ENCODE measurements at places on chromosomes 2 and 18.

DNA sequence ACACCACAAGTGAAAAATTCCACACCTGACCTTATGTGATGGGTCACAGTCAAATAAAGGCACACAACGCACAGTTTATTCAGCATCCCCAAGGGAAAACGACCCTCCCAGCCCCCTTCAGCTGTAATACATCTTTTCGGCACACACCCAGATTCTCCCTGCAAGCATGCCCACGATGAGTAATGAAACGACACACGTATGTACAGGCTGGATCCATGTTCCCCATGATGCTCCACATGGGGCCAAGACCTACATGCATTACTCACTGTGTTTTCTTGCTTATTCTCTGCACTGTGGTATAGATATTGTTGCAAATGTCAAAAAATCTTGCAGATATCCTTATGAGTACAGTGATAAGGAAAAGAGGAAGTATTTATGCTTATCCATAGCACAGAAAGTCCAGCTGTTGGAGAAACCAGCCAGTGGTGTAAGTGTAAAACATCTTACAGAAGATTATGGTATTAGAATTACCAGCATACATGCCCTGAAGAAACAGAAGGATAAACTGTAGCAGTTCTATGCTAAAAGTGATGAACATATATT is 32.5 kb upstream of the SGPP2 start:
- DNase-seq, result no peak

- no peak for DNase-seq
Observed at GRCh38 chr18:28581521-28582071, 404.7 kb upstream of the CDH2 start.

DNA sequence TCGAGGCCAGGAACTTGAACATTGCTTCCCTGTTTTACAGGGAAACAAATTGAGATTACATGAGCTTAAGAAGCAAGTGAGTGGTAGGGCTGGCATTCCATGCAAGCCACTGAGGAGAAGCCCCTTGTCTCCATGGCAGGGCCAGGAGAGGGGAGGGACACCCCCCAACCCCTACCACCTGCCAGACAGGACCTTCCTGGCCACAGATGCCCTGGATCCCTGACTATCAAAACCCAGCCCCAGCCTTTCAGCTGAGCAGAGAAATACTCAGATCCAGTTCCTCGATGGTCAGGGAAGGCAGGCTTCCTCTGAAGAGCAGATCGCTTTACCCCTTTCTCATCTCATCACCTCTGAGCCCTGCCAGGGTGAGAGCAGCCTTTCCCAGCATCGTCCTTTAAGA is 53.8 kb upstream of the ALPP start:
- DNase-seq, result no peak

DNA sequence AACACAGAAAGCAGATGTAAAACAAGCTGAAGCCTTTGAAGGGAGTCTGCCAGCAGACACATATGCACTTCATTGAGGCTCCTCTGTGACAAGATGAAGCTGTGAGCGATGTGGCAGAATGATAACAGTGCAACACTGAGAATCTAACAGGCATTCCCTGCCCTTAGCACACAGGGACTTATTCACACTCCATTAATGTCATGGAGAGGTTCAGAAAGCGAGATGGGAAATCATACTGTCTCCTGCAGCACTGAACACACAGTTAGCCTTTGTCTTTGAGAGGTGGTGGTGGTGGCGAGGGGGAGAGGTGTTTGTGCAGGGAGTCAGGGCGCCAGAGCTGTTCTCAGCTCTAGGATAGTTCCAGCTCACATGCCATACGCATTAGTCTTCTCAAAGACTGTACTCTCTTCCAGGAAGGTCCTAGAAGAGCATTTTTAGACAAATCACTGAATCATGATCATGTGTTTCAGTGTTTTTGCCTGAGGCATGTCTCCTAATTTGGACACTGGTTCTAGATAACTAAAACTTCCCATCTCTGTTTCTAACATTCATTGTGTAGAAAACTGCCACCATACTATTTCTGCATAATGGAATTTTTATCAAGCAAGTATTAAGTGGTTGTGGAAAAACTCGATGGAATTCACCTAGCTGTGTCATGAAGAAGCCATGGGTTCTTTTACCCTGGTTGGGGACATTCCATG is 93.5 kb upstream of the ITGB6 start:
- no peak for DNase-seq

GRCh38 chr2:146392631-146393030 is 1452.2 kb upstream of the ACVR2A start:
- DNase-seq, result no peak

- DNase-seq, result no peak
Observed at GRCh38 chr2:112646102-112646719, 472 bp downstream of the SLC20A1 start.

- no peak for DNase-seq
Observed at GRCh38 chr18:27619906-27620305, 434.8 kb upstream of the CHST9 start.

DNA sequence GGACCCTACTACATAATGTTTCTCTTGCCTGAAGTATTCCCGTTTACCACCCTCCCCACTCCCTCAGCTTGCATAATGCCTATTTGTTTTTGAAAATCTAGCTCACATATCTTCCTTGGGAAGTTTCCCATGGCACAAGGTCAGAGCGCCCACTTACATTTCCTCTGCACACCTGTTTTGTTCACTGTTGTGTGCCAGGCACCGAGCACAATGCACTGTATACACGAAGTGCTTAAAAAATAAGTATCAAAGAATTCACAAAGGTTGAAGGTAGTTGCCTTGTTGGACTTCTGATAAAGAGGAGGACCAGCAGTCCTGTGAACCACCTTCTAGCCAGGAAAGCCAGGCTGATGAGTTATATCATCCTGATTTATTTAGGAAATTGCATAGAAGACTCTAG is 16.8 kb upstream of the RHOB start:
- DNase-seq, result no peak

GRCh38 chr2:221068123-221068522 is 504.0 kb downstream of the EPHA4 start:
- no peak for DNase-seq

DNA sequence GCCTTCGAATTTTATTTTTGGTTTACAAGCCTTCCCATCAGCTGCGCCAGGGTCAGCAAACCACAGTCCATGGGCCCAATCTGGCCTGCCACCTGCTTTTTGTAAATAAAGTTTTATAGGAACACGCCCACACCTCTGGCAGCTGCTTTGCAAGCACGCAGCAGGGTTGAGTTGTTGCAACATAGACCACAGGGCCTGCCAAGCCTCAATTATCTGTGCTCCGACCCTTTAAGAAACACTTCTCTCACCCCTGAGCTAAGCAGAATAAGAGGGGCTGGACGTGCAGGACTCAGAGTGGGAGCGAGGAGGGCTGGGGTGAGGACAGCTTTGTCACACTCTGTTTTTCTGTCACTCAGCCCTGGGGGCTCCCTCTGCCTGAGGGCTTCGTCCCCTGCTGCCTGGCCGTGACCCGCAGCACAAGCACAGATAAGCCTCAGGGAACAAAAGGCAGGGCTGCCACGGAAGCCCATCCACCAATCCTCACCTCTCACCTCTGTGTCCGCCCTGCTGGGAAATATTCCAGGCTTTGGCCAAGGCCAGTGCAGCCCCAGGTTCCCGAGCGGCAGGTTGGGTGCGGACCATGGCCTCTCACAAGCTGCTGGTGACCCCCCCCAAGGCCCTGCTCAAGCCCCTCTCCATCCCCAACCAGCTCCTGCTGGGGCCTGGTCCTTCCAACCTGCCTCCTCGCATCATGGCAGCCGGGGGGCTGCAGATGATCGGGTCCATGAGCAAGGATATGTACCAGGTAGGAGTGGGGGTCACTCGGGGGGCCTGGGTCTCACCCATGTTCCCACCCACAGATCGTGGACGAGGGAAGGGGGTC is at the start of gene AGXT:
TSS of gene AGXT (plus strand) at position 539 of the 823 bp plus-strand sequence. CDS start at position 581, 42 bp downstream.
- no peak for DNase-seq

DNA sequence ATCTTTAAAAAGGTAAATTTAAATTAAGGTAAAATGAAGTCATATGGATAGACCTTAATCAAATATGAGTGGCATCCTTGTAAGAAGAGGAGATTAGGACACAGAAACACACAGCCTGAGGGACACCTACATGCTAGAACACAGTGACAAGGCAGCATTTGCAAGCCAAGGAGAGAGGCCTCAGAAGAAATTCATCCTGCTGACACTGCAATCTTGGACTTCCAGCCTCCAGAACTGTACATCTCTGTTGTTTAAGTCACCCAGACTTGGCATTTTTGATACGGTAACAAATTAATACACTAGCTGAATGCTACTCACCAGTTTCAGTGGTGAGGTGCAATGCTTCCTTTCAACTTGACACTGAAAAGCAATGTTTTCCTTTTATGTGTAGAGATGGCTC is 305.0 kb downstream of the TDRD15 start:
- DNase-seq, result no peak

DNA sequence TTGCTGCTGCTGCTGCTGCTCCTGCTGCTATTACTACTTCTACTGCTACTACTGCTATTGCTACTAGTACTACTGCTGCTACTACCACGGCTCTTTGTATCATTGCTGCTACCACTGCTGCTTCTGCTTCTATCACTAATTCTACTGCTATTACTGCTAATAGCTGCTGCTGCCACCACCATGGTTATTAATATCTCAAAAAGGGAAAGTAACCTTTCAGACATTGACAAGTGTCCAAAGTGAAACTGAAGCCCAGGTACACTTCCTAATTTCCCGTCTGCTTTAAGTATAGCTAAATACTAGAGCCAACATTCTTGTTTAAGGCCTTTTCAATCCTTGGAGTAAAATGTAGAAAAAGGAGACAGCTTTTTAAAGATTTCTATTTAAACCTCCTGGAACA is 45.4 kb upstream of the EHBP1 start:
- DNase-seq, result peak; percentile 40

DNA sequence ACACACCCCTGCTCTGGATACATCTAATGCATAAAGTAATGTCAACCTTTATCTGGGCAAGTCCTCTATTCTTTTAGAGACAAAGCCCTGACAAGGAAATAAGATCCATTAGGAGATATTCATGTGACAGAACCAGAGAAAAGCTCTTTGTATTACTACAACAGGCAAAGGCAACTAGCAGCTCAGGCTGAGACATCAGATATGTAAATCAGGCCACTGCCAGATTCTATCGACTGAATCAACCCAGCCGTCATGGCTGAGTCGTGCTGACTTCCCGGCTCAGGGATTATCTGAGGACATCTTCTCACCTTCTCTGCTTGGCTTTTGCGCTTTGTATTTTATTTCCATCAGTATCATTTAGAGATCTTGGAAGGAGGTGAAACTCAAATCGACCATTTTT is 294.5 kb downstream of the PLCL1 start:
- no peak for DNase-seq

- no peak for DNase-seq
Observed at GRCh38 chr18:46297124-46297523, 192.9 kb downstream of the HAUS1 start.
